ENCODE measurements at places on chromosomes 3 and 15.

GRCh38 chr3:56938530-56938929 lies 121.9 kb upstream of the SPATA12 start:
- no peak for DNase-seq

GRCh38 chr15:101538996-101539395 lies 49.5 kb upstream of the PCSK6 start:
- DNase-seq: no peak

GRCh38 chr3:148710665-148711064 lies 13.0 kb downstream of the AGTR1 start:
- DNase-seq: no peak

GRCh38 chr3:132593947-132594323 lies 3.1 kb upstream of the ACKR4 start:
- DNase-seq: no peak

DNA sequence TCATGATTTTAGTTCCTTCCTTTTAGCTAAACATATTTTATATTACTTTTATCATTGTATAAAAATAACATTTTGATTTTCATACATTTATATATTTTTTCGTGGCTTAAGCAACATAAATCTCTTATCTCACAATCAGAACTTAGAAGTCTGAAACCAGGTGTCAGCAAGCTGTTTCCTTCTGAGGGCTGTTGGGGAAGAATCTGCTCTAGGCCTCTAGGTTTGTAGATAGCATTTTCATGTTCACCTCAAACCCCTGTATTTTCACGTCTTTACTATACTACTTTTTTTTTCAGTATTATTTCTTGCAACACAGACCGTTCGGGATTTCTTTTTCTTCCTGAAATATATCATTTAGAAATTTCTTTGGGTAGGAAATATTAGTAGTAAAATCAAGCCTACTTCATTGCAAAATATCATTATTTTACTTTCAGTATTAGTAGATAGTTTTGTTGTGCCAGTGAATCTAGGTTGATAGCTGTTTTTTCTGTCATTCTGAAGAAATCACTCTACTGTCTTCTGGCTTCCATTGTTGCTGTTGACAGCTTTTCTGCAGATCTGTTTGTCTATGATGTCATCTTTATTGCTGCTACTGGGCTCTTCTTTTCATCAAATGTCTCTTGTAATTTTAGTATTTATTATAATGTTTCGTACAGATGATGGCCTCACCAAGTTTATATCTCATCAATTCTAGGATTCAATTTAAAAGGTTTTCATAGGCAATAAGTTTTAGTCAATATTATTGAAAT lies 756.3 kb downstream of the VGLL3 start:
- DNase-seq: no peak

DNA sequence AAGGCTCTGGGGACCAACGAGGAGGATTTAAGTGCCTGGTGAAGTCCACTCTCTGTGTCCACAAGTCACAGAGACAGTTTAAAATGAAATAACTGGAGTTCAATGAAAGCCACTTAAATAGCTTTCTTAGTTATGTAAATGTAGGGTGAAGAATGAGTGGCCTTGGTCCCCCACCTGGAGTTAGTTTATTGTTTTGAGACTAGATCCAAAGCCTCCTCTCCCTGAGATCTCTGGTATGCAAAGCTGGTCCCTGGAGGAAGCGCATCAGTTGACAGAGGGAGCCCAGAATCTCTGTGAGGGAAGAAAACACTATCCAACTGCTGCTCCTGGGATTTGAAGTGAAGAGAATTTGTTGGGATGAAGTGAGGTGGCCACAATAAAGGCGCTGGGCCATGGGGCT lies 40.5 kb downstream of the EXOG start:
- no peak for DNase-seq

DNA sequence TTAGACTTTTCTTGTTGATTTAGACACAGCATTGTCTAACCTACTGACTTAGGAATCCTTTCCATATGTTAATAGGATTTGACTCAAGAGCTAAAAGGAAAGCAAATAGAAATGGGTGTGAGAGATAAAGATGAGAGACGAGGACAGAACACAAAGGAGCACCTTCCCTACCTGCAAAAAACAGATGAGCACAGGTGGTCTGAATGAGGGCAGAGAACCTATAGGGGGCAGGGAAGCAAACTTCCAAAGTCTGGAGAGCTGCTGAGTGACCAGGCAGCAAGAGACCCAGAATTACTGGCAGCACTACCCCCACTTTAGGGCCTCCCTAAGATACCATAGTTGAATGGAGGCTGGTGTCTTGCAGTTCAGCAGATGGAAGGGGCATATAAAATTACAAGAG lies 98.1 kb upstream of the CTNNB1 start:
- DNase-seq: no peak

GRCh38 chr15:89442671-89443307 lies 53.6 kb downstream of the RHCG start:
- DNase-seq: peak; percentile 64

DNA sequence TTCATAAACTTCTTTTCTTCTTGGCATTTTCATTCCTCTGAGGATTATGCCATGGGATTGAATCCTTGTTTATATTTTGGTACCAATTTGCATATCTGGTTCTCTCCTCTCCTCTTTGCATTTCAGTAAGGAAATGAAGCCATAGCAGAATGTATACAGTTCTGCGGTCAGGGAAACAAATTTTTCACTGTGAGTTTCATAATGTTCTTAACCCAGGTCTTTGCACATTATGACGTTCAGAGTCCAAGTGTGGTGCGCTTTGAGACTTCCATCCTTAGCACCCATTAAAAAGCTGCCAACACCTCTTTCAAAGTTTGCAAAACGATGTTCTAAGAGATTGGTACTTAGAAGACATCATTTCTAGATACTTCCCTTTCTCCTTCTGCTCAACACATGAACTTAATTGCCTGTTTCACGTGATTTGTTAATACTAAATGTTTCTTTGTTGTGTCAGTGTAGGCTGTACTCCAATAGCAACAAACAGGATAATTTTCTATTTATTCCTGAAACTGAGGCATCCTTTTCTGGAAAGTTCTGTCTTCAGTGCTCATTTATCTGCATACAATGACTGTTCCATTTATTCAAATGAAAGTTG lies 953.1 kb upstream of the NR2F2 start:
- no peak for DNase-seq

DNA sequence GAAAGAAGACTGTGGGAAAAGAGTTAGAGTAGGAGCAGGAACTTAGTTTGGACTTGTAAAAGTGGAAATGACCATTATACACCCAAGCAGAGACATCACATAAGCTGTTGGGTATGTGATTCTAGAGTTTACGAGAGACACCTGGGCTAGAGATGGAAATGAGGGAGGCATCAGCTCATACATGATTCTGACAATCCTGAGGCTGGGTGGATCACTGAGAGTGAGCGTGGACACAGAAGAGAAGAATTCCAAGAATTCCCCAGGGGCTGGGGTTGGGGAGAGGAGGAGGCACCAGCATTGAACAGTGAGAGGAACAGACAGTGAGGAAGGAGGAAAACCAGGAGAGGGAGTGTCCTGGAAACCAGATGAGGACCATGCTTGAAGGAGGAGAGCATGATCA lies 113.5 kb downstream of the KCNAB1 start:
- no peak for DNase-seq

GRCh38 chr3:71225951-71226564 lies 357.5 kb downstream of the FOXP1 start:
- DNase-seq: no peak

DNA sequence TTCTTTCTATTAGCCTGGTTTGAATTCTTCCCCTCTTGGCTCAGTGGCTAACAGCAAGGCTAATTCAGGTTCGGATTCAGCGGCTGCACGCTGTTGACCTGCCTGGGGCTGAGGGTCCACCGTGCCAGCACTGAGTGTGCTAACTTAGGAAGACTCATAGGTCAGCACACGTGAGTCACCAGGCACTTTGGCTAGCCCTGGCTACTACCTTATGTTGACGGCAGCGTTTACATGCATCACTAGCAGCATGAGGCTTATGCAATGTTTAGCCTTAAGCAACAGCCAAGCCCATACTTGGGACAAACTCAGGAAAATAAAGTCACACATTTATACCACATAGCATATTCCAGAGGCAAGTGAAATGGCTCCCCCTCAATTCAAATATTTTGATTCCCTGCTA lies 137.7 kb downstream of the RAB11A start:
- DNase-seq: no peak

- peak; percentile 23 for DNase-seq
Measured at GRCh38 chr3:123140550-123140949, 61.2 kb upstream of the SEC22A start.

All from upper lobe of right lung (tissue), 1 donor.